ENCODE measurements at places on chromosomes 1 and 21. TPM values are rescaled to one million over a fixed set of nuclear protein-coding genes. Genes with fewer than 3 reads are reported as not detected.

HRNR gene
- total RNA-seq: not detected

TMPRSS3 gene
- total RNA-seq: not detected

DNA sequence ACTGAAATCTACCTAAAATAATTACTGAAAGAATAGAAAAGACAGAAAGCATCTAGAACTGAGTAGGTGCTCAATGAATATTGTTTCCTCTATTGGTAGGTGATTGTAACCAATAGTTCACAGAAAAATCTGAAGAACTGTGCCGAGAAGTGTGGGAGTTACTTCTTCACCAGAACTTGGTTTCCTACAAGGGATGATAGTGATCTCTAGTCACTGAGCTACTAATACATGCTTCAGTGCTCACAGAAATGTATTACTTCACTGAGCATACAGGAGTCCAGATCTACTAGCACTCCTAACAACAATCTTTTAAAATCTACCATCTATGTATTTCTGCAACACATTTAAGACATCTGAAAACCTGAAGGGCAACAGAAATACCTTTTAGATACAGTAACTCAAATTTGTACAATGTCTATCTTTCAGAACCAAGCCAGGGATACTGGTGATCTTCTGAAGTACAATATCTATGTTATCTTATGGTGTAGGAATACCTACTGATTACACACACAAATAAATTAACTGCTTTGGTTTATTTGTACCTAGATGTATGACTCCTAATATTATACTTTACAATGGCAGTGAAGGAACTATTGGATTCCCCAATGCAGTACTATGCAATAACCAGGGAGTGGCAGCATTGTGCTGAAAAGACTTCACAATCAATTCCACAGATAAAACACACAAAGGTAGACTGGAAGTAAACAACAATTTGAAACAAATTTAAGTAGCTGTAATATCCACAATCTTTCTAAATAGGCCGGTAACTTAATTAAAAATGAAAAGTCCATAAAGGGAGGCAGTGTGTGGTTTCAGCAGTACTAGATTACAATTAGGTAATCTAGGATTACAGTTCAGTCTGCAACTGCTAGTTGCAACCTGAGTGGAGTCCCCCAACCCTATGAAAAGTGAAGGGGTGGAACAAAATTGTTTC is 243.0 kb downstream of the SLC45A1 start:
- H3K4me1 ChIP-seq: peaks cover 15% of the 10 kb centered on the region
- H3K36me3 ChIP-seq: no peaks in the 10 kb centered on the region
- H3K4me3 ChIP-seq: no peak overlapping the region
- H3K27me3 ChIP-seq: no peaks in the 10 kb centered on the region
- no peak for DNase-seq

DNA sequence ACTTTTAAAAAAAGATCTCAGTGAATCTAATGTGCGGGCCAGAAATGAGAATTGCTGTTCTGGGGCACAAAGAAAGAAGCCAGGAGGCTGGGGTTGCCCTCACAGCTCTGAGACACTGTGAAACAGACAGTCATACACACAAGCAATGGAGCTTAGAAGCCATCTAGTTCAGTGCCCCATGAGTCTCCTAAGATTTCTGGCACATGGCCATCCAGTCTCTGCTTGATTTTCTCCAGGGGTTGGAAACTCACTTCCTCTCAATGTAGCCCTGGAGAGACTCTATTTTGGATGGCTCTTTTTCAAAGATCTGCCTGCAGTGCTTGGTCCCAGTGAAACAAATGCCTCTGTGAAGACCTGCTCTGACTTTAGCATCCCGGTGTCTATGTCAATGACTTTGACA is 38.6 kb downstream of the KCNN3 start:
- no peaks in the 10 kb centered on the region for H3K36me3 ChIP-seq
- no peak for DNase-seq
- no peak overlapping the region for H3K4me3 ChIP-seq

GRCh38 chr1:78277253-78277652 is 213.5 kb upstream of the PTGFR start:
- H3K4me3 ChIP-seq: no peak overlapping the region
- H3K27ac ChIP-seq: no peak overlapping the region
- no peaks in the 10 kb centered on the region for H3K4me1 ChIP-seq
- no peaks in the 10 kb centered on the region for H3K27me3 ChIP-seq
- no peak for DNase-seq

- H3K4me1 ChIP-seq: no peaks in the 10 kb centered on the region
- no peaks in the 10 kb centered on the region for H3K27me3 ChIP-seq
- no peaks in the 10 kb centered on the region for H3K36me3 ChIP-seq
- no peak overlapping the region for H3K4me3 ChIP-seq
These were observed 20.9 kb upstream of the DR1 start for GRCh38 chr1:93324486-93325464.

GRCh38 chr1:247331525-247332214 is at the start of gene ZNF496:
TSS of gene ZNF496 (minus strand) at chr1:247331867. CDS start at chr1:247329578, 2,289 bp downstream.
- H3K27me3 ChIP-seq: no peaks in the 10 kb centered on the region
- peak within 1 kb of the TSS; percentile 98 for H3K27ac ChIP-seq
- peaks cover 8% of the 10 kb centered on the region for H3K4me1 ChIP-seq
- H3K36me3 ChIP-seq: no peaks in the 10 kb centered on the region
- H3K4me3 ChIP-seq: peak within 1 kb of the TSS; percentile 94

GRCh38 chr1:165259236-165259635 is 97.3 kb downstream of the LMX1A start:
- no peaks in the 10 kb centered on the region for H3K36me3 ChIP-seq
- DNase-seq: no peak
- H3K27ac ChIP-seq: no peak overlapping the region
- H3K27me3 ChIP-seq: no peaks in the 10 kb centered on the region
- H3K4me1 ChIP-seq: no peaks in the 10 kb centered on the region

- H3K27ac ChIP-seq: peak overlapping the region; percentile 79
- no peaks in the 10 kb centered on the region for H3K36me3 ChIP-seq
- H3K4me3 ChIP-seq: no peak overlapping the region
- no peaks in the 10 kb centered on the region for H3K27me3 ChIP-seq
These were observed 135.1 kb upstream of the MAGI3 start for GRCh38 chr1:113255038-113255719.

DNA sequence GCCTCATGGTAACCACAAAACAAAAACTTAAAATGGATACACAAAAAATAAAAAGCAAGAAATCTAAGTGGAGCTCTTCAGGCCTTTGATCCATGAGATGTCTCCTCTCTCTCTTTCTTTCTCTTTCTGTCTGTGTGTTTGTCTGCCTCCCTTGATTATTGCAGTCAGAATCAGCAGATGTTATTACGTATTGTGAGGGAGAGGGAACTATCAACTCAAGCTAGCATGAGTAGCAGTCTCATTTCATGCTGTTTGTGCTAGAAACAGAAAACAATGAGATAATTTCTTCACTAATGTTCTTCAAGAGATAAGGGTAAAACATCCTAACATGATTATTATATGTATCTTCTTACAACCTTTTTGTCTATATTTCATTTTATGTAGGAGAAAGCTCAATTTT is 103.7 kb upstream of the PDC start:
- no peaks in the 10 kb centered on the region for H3K27me3 ChIP-seq
- DNase-seq: no peak
- no peaks in the 10 kb centered on the region for H3K4me1 ChIP-seq

DNA sequence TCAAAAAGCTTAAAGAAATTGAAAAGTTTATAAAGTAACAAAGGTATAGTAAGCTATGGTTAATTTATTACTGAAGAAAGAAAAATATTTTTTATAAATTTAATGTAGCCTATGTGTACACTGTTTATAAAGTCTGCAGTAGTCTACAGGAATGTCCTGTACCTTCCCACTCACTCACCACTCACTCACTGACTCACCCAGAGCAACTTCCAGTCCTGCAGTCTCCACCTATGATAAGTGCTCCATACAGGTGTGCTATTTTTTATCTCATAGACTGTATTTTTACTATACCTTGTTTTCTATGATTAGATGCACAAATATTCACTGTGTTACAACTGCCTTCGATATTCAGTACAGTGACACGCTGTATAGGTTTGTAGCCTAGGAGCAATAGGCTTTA is 106.6 kb downstream of the NR5A2 start:
- no peaks in the 10 kb centered on the region for H3K4me1 ChIP-seq
- no peak for DNase-seq
- H3K4me3 ChIP-seq: no peak overlapping the region

GRCh38 chr1:46133781-46134350 is 1.4 kb upstream of the PIK3R3 start:
- peaks cover 6% of the 10 kb centered on the region for H3K4me1 ChIP-seq
- H3K27ac ChIP-seq: peak overlapping the region; percentile 91
- H3K36me3 ChIP-seq: no peaks in the 10 kb centered on the region
- H3K4me3 ChIP-seq: no peak overlapping the region

DNA sequence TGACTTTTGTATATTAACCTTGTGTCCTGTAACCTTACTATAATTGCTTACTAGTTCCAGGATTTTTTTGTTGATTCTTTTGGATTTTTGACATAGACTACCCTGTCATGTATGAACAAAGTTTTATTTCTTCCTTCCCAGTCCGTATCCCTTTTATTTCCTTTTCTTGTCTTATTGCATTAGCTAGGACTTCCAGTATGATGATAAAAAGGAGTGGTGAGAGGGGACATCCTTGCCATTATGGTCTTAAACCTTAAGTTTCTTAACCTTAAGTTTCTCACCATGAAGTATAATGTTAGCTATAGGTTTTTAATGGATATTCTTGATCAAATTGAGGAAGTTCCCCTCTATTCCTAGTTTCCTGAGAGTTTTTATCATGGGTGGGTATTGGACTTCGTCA is 24.5 kb upstream of the TBX19 start:
- no peak for DNase-seq
- no peak overlapping the region for H3K27ac ChIP-seq
- H3K36me3 ChIP-seq: peaks cover 24% of the 10 kb centered on the region
